ENCODE measurements at places on chromosomes 4 and X.

GRCh38 chr4:40515398-40516293, 114.0 kb downstream of the RBM47 start:
- no peak for DNase-seq

DNA sequence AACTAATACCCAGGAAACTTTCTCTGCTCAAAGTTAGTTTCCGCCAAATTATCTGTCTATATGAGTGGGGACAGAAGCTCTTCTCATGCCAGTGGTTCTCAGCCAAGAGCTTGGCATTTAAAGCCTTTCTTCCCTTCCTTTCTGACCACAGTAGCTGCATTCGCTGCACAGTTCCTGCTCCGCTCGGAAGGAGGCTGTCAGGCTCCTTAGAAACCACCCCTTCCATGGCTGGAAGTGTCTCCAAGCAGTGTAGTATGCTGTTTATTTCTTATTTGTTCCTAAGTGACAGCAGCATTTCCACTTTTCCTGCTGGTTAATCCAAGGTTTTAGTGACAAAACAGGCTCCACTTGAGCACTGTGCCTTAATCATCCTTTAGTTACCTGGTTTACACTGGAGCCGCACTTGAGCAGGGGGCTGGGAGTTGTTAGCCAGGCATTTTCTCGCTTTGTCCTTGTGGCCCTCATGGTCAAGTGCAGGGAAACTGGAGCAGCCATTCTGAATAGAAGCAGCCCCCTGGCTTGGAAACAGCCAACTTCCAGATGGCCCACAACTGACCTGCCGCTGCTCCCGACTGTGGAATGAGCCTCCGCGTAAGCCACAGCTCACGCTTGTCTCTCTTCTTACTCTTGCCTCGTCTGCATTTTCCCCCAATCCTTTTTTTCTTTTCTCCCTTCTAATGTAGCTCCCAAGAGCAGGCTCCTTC, 739.4 kb upstream of the TENM3 start:
- no peak for DNase-seq

GRCh38 chr4:53937327-53937726, 127.1 kb downstream of the CHIC2 start:
- DNase-seq: no peak

DNA sequence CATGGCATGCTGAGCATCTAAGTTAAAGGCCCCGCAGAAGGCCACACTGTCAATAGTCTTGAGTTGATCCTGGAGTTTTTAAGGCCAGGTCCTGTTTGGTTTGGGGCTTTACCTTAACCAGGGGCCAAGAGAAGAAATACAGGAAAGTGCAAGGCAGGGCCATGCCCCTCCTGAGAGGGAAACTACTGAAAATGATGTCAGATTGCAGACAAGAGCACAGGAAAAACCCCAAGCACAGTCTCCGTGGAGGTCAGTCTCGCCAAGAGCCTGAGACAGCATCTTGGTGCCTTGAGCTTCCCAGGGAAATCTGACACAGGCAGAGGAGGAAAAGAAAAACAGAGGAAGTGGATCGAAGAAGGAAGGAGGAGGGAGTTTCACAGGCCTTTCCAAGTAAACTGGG, 32.2 kb upstream of the GATB start:
- DNase-seq: no peak

- no peak for DNase-seq
These were observed 78.5 kb upstream of the NLGN4X start for GRCh38 chrX:6307156-6307555.

DNA sequence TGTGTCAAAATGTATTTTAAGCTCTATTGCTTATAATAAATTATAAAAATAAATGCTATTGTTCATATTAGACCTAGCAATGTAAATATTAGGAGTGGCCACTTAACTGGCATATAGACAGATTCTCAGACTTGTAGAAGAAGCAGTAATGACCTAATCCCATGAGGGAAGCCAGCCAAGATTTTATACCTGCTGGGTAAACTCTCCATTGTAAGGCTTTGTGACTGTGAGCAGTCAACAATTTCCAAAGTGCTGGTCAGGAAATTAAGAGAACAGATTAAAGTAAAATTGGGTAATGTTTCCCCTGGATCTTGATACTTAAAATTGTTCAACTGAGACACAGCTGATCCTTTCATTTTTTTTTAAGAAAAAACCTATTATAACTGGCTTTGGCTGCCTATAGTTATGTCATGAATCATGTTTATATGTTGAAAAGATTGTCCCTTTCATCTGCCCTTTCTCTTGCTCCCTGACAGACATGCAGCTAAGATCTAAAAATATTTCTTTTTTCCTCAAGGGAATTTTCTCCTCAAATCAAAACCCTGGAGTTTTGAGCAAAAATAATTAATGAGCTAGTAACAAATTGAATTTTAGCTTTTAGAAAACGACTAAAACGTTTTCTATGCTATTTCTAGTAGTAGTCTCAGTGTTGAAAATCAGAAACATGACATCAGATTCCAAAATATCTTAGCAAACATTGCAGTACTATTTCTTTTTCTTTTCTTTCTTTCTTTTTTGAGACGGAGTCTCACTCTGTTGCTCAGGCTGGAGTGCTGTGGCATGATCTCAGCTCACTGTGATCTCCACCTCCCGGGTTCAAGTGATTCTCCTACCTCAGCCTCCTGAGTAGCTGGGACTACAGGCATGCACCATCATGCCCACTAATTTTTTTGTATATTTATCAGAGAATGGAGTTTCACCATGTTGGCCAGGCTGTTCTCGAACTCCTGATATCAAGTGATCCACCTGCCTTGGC, 77.9 kb downstream of the ADGRL3 start:
- no peak for DNase-seq

DNA sequence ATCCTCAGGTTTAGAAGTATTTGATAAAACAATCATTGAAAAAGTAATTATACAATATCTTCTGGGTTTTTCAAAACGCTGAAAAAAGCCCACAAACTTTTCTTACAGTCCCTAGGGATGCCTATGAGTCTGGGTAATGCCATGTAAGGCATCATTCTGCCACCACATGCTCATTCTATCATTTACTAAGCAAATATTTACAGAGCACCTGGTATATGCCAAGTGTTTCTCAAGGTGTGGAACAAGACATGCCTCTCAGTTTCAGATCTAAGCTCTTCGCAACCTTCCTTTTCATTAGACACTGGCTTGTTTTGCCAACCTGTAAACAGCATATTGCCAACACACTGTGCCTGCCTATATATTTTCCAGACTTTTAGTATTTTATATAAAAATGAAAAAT, 17.7 kb downstream of the MID1 start:
- no peak for DNase-seq

- DNase-seq: no peak
These were observed 659.9 kb upstream of the AGA start for GRCh38 chr4:178102139-178102538.

- DNase-seq: no peak
These were observed 27.5 kb downstream of the POU3F4 start for GRCh38 chrX:83535417-83536196.

DNA sequence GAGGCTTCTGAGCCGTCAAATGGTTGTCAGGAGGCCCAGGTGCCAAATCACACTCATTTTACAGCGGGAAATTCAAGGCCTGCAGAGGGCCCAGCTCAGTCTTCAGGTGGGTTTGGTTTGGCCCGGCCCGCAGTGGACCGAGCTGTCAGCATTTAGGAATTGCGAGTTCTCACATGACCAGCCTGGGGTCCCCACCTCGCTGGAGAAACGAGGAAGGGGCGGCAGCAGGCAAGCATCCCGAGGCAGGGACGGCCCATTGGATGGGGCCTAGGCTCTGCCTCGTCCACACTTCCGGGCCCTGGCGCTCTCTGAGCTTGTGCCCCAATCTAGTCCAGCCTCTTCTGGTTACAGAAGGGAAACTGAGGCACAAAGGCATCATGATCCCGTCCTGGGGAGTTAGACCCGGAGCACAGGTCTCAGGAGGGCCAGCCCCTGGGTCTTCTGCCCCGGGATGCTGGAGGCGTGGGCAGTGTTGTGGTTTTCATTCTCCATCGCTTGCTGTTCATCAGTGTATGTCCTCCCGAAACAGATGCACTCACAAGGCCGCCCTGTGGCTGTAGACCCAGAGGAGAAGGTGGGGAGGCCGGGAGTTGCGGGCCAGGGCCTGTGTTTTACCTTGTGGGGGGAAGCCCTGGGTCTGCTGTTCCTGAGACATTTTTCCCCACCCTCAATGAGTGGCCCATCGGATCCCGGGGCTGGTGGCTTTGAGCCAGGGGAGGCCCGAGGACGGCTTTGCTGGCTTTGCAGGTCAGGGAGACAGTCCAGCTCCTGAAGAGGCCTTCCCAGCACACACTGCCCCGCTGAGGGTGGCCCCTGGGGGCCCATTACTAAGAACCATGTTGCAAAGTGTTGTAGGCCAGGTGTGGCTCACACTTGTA, 8.9 kb downstream of the PSAPL1 start:
- no peak for DNase-seq

DNA sequence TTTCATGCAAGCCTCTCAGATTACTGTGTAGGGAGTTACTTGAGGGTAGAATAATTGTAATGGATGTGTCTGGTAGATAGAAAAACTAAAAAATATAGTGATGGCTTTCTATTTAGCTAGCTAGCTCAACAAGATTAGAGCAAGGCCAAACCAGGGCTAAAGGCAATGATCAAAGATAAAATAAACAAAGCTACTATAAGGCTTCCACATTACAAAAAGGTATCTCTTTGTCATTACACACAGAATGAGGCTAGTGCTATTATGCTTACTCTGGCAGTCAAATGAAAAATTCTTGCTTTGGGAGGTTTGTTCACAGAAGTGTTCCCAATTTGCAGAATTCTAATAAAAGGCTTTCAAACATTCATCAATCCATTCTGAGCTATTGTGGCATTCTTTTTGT, 121.6 kb upstream of the HTR2C start:
- DNase-seq: no peak

DNA sequence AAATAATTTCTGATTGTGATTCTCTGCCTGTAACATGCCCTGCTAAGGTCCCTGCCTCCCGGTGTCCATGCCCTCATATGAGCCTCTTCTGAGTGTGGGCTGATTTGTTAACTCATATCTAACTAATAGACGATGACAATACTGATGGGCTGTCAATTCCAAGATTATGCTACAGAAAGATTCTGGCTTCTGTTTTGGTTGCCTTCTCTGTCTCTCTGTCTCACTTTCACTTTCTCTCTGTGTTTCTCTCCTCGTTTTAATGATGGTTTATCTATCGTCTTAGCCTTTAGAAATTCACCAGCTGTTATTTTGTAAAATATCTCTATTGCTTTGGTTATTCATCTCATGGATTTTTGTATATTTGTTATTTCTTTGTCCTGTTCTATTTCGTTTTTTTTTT, 312.5 kb upstream of the ANXA10 start:
- DNase-seq: no peak

DNA sequence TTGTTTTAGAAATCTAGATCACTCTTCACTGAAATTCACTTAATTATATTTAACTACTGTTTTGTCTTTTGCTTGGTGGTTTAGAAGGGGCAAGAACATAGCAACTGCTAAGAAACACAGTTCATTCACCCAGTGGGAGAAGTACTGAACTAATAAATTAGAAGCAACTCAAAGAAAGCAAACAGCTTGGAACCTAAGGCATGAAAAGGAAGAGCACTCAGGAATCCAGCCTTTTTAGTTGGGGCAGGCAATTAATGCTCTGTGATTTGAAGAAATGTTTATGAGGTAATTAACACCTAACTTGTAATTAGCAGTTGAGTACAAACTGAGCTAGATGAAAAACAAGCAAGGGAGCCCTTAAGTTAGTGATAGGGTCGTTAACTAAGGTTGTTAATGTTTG, 22.8 kb downstream of the SEPTIN11 start:
- no peak for DNase-seq

DNA sequence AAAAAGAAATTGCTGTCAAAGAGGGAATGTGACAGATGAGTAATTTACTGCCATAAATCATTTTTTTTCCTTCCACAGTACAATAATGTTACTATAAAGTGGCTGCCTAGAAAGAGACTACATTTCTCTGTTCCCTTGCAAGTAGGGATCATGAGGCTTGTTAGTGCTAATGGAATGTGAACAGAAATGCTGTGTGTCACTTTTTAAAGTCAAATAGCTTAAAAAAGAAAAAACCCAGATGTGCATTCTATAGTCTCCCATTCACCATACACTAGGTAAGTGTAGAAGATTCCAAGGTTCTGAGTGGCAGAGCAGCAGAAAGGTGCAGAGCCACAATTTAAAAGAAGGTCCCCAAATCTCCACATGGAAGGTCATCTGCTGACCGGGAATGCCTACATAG, 328.4 kb downstream of the CAMK2D start:
- peak; percentile 17 for DNase-seq

DNA sequence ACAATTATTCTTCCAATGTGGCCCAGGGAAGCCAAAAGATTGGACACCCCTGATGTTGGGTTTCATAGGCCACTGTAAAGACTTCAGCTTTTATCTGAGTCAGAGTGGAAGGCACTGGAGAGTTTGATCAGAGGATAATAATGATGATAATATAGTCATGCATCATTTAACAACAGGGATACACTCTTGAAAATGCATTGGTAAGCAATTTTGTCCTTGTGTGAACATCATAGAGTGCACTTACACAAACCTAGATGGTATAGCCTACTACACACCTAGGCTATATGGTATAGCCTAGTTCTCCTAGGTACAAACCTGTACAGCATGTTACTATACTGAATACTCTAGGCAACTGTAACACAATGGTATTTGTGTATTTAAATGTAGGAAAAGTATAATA, 70.5 kb downstream of the COQ2 start:
- DNase-seq: no peak

GRCh38 chrX:149286940-149287349, 218.2 kb downstream of the IDS start:
- DNase-seq: peak; percentile 41

- DNase-seq: no peak
These were observed 203.0 kb downstream of the GRIA2 start for GRCh38 chr4:157423526-157424020.

- no peak for DNase-seq
These were observed 116.0 kb downstream of the CT47B1 start for GRCh38 chrX:120759685-120760084.

GRCh38 chrX:115183980-115184379, 5.2 kb upstream of the RBMXL3 start:
- DNase-seq: no peak

- DNase-seq: no peak
These were observed 44.0 kb downstream of the SERTM2 start for GRCh38 chrX:111555406-111555958.

DNA sequence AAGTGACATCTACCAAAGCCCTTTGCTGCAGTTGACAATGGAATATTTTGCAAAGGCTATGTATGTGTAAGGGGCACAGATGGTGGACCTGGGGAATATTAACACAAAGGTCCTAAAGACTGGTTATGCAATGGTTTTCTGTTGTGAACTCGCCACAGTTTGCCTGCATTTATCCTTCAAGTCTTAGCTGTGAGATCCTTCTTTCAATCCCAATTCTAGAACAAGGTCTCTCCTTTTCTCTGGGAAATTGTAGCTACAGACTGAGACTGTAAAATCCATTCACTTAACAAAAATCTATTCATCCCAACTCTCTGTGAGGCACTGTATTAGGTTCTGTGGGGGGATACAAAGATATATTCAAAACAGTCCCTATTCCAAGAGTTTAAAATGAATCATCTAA, 250.4 kb downstream of the GPM6A start:
- DNase-seq: no peak
